ENCODE measurements at places on chromosomes 1 and 21. TPM values are rescaled to one million over a fixed set of nuclear protein-coding genes. Genes with fewer than 3 reads are reported as not detected.

GRCh38 chr1:241532162-241532531 lies at the start of gene KMO:
TSS of gene KMO (plus strand) at chr1:241532378. CDS start at chr1:241532445, 67 bp downstream.
- DNase-seq: no peak

LYPD8 gene
- total RNA-seq: not detected

AMPD1 gene
- not detected for total RNA-seq

- peak; percentile 19 for DNase-seq
Measured at GRCh38 chr1:156963621-156964020, 43.2 kb downstream of the LRRC71 start.

TMEM61 gene
- 1.1 TPM for total RNA-seq

DNA sequence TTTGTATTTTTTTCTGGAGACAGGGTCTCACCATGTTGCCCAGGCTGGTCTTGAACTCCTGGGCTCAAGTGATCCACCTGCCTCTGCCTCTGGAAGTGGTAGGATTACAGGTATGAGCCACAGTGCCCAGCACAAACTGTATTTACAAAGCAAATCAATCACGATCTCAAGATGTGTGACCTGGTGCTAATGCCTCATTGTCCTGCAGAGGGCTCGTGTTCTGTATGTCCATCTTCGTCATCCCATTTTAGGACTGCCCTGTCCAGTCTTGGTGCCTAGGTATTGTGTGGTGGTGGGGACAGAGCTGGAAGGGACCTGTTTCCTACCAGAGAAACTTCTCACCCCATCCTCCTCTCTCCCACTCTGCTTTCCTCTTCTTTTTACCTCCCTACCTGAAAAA lies 20.2 kb downstream of the PROK1 start:
- DNase-seq: no peak

TIAM1 gene
- total RNA-seq: 15.3 TPM

CHI3L2 gene
- 30.1 TPM for total RNA-seq

- DNase-seq: no peak
Measured at GRCh38 chr1:199102239-199102638, 463.4 kb downstream of the PTPRC start.

ADAMTS5 gene
- 4.7 TPM for total RNA-seq

DNA sequence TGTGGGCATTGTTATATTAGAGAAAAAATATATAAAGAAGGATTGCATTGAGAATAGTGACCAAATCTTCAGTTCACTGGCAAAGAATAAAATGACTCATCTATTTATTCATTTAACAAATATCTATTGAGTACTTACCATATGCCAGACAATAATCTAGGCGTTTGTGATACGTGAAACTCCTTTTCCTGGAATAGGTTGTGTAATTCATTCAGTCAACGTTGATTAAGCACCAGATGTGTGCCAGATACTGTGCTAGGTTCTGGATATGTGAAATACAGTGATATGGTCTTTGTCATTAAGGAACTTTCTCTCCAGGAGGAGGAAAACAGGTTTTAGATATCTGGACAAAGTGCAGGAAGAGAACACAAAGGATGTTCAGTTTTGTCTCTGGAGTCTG lies 344.5 kb downstream of the RWDD3 start:
- DNase-seq: no peak

CCDC185 gene
- total RNA-seq: not detected

DNA sequence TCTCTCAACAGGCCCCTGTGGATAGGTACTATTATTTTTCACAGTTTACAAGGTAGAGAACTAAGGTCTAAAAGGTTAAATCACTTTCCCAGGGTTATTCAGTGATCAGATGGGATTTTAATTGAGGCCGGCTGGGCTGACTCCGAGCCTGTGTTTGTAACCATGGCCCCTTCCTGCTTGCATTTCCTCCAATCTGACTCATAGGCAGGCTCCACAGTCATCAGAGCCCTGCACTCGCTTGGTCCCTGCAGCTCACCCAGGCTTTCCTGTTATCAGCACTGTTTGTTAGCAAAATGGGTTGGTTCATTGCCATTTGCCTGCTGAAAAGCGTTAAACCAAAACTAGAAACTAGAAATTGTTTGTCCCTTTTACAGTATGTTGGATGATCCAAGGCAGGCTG lies 41.4 kb upstream of the LMX1A start:
- peak; percentile 67 for DNase-seq

GRCh38 chr1:24995140-24995539 lies 65.1 kb upstream of the RUNX3 start:
- DNase-seq: no peak

KRTAP19-3 gene
- not detected for total RNA-seq

CD34 gene
- total RNA-seq: 44.8 TPM

- DNase-seq: peak; percentile 1
Measured at GRCh38 chr1:110829955-110830553, 42.9 kb upstream of the CD53 start.

DNA sequence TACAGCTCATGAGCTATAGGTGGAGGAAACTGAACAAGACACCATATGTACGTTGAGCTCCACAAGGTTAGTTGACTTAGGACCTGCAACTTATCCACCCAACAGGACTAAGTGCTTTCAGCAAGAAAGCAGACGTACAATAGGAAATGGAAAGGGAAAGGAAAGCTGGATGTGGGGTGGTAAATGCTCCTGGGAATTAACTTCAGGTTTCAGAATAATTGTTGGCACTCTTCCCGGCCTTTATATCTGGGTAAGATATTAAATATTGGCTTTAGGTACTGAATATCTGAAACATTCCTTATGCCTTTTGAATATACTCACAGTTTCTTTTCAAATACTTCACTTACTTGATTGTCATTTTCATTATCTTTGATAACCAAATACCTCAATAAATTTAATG lies 36.3 kb downstream of the GLMN start:
- DNase-seq: no peak
